ENCODE measurements at places on chromosomes 6 and 20.
A peak's percentile ranks its signal among the peaks of the same experiment; 100 is the strongest.

GRCh38 chr6:71137973-71138372 lies 150.6 kb upstream of the OGFRL1 start:
- DNase-seq = no peak

GRCh38 chr6:110414669-110415068 lies 706 bp downstream of the DDO start:
- no peak for DNase-seq

DNA sequence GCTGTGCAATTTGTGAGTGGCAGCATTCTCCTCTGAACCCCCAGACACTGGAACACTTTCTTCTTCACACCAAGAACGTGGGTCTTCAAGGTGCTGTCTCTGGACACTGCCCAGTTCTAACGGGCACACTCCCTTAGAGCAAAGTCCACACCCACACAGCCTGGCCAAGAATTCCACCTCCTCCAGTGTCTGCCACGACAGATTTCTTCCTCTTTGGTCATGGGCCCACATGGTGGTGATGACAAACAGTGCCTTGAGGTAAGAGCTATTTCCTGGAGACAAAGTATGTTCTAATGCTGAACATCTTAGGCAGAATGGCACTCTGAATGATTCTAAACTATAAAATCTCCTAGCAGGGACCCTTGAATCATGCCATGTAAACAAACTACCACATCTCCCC lies 25.5 kb upstream of the SSTR4 start:
- DNase-seq = no peak

GRCh38 chr6:90687775-90688380 lies 101.0 kb upstream of the MAP3K7 start:
- no peak for DNase-seq

- DNase-seq = no peak
These were observed 15.5 kb upstream of the BCAS1 start for GRCh38 chr20:54085910-54086309.

DNA sequence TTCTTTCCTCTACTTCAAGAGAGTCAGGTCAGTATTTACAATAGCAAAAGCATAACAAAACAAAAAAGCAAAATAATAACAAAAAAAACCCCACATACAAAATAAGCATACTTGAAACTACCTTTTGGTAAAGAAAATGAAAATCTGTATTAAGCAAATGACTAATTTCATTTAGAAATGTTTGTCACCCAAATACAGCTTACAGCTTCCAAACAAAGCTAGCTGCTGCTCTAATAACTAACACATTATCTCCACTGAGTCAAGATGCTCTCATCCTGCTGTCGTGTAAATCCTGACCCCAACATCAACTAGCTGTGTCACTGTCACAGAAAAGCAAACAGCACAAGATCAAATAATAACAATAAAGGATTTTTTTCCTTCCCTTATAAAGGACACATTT lies 21.7 kb downstream of the MAP7 start:
- no peak for DNase-seq

DNA sequence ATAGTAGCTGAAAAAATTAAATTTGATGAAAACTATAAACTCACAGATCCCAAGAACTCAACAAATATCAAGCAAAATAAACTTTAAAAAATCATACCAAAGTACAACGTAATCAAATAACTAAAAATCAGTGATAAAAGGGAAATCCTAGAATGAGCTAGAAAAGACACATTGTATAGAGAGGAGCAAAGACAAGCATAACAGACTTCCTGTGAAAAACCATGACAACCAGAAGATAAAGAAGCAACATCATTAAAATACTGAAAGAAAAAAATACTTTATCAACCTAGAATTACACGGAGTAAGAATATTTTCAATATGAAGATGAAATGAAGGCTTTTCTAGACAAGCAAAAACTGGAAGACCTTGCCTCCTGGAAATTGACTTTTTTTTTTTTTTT lies 9.8 kb downstream of the MUC22 start:
- no peak for DNase-seq

DNA sequence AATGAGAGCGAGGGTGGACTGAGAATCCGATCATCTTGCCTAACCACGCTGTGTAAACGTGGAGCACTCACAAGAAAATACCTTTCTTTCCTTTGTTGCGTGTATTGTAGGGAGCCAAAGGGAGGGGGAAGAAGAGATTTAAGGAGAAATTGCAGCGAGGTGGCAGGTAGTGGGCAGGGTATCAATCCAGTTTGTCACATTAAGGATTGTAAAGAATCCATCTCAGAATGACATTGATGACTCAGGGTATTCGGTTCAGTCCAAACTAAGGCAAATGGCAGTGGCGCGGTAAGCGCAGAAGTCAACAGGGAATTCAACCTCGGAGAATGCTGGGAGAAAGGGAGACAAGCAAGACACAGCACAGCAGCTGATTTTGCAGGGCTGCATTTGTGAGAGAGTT lies 146.2 kb downstream of the ID4 start:
- DNase-seq = no peak

GRCh38 chr20:19317237-19318069 lies 105.0 kb downstream of the SLC24A3 start:
- DNase-seq = peak; percentile 15

- DNase-seq = no peak
These were observed 41.6 kb upstream of the FRMD1 start for GRCh38 chr6:168120390-168121302.

GRCh38 chr6:29887330-29887818 lies 55.0 kb upstream of the HLA-A start:
- no peak for DNase-seq

DNA sequence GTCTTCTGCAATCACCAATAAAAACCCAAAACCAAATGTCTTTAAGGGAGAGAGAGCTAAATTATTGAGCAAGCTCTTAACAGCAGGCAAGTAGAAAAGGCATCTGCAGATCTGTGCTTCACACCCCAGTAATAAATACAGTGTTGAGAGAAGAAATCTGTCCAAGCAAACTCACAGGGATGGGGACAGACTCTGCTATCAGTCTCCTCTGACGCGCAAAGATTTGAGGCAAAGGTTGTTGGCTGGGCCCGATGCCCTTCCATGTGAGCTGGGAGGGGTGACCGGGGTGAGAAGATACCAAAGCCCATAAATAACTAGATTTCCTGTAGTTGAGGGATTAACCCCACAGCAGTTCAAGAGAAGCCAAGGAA lies 315.2 kb upstream of the SOX4 start:
- no peak for DNase-seq

DNA sequence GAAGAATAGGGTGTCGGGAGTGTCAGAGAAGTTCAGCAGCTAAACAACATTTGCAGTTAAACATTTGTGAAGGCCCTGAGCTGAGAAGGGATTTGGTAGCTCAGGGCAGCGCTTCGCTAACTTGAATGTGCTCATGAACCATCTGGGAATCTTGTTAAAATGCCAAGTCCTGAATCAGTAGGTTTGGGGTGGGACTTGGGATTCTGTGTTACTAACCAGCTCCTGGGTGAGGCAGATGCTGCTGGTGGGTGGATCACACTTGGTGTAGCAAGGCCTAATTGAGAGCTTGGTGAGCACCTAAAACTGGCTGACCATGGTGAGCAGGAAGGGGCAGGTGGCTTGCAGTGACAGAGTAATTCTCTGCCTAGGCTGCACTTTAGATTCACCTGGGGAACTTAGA lies 5.9 kb downstream of the PTPRA start:
- no peak for DNase-seq

GRCh38 chr20:63891061-63892002 lies 3.6 kb upstream of the DNAJC5 start:
- no peak for DNase-seq

GRCh38 chr20:51507216-51508036 lies 35.1 kb downstream of the NFATC2 start:
- no peak for DNase-seq

GRCh38 chr20:2458919-2459499 lies 11.6 kb downstream of the SNRPB start:
- no peak for DNase-seq
